ENCODE measurements at places on chromosomes 5 and 9.

- DNase-seq, result no peak
Measured at GRCh38 chr5:132087661-132088060, 14.1 kb downstream of the CSF2 start.

GRCh38 chr9:80467632-80468031 lies 895.9 kb downstream of the TLE4 start:
- no peak for DNase-seq

- DNase-seq, result no peak
Measured at GRCh38 chr5:10726913-10727517, 34.0 kb downstream of the DAP start.

DNA sequence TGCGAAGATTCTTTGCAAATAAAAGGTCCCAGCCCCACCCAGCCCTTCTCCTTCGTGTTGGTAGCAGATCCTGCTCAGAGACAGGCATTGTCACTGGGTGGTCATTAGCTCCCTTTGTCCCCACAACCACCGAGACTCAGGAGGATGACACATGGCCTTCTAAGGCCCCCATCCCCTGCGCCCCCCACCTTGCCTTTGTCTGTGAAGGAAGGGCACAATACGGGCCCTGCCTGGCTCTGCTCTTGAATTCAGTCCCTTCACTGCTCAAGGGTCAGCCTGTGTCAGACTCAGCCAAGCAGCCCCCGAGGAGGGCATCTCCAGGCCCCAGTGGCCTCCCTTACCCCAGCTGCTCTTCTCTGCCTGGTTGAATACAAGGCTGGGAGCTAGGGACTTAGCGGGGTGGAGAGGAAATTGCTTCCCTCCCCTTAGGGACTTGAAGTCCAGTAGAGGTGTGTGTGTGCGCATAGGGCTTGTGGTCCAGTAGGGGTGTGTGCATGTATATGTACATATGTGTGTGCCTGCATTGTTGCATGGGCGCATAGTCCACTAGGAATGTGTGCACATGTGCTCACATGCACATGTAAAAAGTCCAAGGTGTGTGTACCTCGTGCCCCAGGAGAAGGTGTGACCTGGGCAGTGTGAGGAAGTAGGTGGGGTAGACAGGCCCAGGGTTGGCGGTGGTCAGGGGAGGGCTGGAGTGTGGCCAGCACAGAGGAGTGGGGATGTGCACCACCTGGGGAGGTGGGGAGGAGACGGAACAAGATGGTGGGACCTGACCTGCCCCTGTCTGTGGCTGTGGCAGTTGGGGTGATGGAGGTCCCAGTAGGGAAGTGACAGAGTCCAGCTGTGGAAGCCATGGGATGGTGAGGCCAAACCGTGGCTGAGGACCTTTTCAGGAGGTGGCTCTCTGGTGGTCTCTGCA lies 59.1 kb downstream of the PHF2 start:
- DNase-seq, result no peak

DNA sequence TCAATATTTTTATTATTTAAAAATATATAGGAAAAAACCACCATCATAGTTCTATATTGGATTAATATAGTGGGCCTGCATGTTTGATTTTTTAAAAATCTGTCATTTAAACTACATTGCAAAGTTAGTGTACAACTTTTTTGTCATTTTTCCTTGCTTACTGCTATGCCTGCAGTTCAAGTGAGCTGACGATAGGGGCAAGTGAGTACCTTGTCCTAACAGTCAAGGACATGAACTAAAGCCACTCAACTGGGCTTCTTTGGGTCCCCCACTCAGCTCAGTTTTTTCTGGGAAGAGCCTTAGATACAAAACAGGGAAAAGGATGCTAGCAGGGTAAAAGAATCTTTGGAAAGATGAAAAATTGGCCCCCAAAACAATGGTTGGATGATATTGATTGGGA lies 269.9 kb downstream of the MAN2A1 start:
- no peak for DNase-seq

- no peak for DNase-seq
Measured at GRCh38 chr9:20985851-20986600, 45.4 kb downstream of the HACD4 start.

GRCh38 chr5:129244478-129244877 lies 149.9 kb downstream of the ISOC1 start:
- DNase-seq, result no peak

GRCh38 chr5:132293066-132293991 lies 865 bp upstream of the SLC22A4 start:
- DNase-seq, result peak; percentile 56

DNA sequence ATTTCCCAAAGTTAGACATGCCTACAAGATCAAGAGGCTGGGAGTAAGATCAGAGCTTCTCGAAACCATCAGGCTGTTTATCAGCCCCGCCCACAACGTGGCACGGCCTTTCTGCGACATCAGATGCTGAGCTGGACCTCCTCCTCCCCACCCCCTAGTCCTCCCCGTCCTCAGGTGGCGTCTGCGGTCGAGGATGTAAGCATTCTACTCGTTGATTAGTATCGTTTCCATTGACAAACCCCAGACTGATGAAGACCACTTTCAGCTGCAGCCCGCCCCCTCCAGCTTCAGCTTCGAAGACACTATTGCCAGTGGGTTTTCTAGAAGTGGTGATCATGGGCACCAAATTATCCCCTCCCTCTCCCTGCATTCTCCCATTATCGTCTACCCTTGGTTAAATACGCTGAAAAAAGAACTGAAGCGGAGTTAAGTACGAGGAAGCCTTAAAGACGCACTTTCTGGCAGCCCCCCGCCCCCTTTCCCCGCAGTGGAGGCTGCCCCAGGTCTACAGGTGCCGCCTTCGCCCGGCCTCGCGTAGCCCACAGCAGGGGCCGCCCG lies 1.1 kb downstream of the PPIC start:
- no peak for DNase-seq

DNA sequence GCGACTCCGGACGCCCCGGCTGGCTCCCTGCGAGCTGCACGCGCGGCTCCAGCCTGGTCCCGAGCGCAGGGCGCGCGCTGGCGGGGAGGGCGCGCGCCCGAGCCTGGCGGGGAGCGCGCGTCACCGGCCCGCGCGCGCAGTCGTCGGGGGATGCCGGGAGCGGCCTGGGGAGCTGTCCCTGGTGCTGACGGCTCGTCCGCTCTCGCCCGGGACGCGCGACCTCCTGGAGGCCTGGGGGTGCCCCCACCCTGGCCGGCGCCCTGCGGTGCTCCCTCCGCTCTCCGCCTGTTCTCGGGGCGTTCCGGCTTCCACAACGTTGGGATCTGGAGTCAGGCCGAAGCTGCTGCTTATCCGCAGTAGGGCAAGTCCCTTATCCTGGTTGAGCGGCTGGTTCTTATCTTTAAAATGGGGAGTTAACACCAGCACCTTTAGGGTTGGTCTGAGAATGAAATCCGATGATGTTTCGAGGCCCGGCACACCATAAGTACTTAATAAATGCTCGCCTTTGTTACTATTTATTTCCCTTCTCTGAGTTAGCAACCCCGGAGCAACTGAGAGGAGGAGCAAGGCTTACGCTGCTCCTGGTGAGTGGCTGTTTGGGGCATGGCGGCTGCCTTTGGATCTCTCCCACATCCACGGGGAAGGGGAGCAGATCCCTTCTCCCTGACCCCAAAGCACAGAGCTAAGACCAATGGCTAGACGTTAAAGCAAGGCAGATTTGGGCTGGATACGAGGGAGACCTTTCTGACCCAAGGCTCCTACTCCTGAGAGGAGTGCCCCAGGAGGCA lies at the start of gene FAM163B:
FAM163B (minus strand) TSS at position 79 of the 788 bp plus-strand sequence. CDS start 29,166 bp downstream, outside the sequence.
- peak; percentile 3 for DNase-seq

DNA sequence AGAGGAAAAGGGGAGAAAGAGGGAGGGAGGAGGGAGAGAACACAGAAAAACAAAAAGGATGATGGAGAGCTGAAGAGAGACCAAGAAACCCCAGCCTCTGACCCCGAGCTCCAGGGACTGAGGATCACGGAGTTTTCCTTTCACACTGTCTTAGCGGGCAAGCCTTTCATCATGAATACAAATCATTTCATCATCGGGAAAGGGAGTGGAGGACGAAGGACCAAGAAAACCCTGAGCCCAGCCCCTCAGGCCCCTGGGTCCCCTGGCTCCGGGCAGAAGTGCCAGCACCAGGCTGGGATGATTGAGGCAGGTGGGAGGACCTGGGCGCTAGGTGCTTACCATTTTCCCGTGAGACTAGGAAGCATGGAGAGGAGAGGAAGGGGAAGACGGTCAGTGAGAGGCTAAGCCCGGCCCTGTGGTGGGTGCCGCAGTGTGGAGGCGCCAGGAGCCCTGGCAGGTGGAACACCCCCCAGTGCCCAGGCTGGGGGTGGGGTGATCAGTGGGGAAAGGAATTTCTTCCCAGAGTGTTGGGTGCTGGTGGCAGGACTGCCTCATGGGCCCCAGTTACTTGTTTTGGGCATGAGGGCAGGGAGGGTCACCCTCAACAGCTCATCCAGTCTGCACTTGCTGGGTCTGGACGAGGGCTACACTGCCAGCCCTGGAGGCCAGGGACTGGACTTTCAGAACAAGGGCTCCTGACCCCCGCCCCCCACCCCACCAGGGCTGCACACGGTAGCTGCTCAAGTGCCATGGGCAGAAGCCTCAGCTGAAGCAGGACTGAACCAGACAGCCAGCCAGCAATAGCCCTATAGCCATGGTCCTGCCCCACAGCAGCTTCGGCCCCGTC lies 49.0 kb upstream of the SARDH start:
- no peak for DNase-seq

DNA sequence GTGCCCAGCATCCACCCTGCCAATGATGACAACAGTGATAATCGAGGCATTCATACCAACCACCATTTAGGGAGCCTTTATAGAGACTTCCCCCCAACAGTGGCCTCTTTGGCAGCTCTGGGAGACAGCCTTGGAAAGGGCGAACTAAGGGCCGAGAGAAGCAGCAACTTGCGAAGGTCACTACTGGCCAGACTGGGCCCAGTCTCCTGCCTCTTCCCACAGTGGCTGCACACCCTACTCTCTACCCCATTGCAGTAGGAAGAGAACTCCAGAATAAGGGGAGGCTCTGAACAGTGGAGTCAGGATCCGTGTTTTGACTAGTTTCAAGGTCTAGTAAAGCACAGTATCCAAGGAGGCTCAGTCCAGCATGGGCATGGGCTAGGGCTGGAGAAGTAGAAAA lies 5.3 kb downstream of the LHX6 start:
- DNase-seq, result no peak

- DNase-seq, result no peak
Measured at GRCh38 chr9:136210276-136210675, 5.3 kb upstream of the LHX3 start.

- DNase-seq, result no peak
Measured at GRCh38 chr9:94785215-94786169, 59.0 kb downstream of the AOPEP start.

- no peak for DNase-seq
Measured at GRCh38 chr9:27339661-27340284, 42.8 kb upstream of the EQTN start.
